ENCODE measurements at places on chromosomes 6 and 20.

GRCh38 chr20:41551011-41551705 is 67.0 kb downstream of the CHD6 start:
- DNase-seq, result no peak

DNA sequence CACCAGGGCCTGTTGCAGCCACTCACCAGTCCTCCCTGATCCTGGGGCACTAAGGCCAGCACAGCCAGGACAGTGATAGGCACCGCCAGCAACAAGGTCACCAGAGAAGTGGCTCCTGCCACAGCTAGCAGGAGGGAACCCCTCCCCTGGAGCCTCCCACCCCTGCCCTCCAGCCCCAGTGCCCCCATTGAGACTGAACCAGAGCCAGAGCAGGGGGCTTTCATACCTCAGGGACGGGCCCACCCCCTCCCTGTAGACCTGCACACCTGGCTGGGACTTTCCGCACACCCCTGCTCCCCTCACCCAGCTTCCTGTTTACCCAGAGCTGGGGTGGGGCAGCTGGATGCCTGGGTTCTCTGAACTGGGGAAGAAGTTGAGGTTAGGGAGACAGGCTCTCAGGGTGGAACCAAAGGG is at the start of gene LTB:
Gene LTB, minus strand, starts transcription at position 195 of the 414 bp plus-strand sequence. Its CDS starts 7 bp downstream, at position 188.
- DNase-seq, result no peak

GRCh38 chr6:19269341-19269898 is 567.8 kb upstream of the ID4 start:
- no peak for DNase-seq

DNA sequence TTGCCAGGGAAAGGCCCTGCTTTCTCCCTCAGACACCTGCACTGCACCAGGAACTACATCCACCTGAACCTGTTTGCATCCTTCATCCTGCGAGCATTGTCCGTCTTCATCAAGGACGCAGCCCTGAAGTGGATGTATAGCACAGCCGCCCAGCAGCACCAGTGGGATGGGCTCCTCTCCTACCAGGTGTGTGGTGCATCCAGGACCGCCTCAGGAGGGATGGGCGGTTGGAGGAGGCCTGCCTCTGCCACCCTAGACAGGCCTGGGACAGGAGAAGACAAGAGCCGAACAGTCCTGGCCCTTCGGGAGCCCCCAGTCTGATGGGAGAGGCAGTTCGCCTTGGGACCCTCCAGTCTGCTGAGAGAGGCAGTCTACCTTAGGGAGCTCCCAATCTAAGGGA is 24.2 kb downstream of the GLP1R start:
- no peak for DNase-seq

GRCh38 chr20:15032352-15032622 is 694.9 kb upstream of the FLRT3 start:
- no peak for DNase-seq

DNA sequence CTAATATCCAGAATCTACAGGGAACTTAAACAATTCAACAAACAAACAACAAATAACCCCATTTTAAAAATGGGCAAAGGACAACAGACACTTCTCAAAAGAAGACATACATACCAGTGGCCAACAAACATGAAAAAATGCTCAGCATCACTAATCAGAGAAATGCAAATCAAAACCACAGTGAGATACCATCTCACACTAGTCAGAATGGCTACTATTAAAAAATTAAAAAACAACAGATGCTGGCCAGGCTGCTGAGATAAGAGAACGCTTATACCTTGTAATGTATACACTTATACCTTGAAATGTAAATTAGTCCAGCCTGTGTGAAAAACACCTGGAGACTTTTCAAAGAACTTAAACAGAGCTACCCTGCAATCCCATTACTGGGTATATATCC is 166.8 kb downstream of the IBTK start:
- no peak for DNase-seq

- DNase-seq, result no peak
Observed at GRCh38 chr6:28349344-28349891, 329 bp upstream of the ZKSCAN3 start.

- no peak for DNase-seq
Observed at GRCh38 chr6:131628726-131629125, 684 bp upstream of the MED23 start.
